ENCODE measurements at places on chromosomes 5 and 9. TPM values are rescaled to one million over a fixed set of nuclear protein-coding genes. Genes with fewer than 3 reads are reported as not detected.

The IL5 gene
- not detected for total RNA-seq

The DRD1 gene
- total RNA-seq = not detected

The SOWAHA gene
- total RNA-seq = not detected

The FREM1 gene
- total RNA-seq = under 0.01 TPM

The MYMK gene
- total RNA-seq = not detected

The BSPRY gene
- not detected for total RNA-seq

The PFN3 gene
- total RNA-seq = not detected

The SPATA31D4 gene
- not detected for total RNA-seq

The PGM5 gene
- total RNA-seq = 48.9 TPM

The N4BP3 gene
- total RNA-seq = 22.2 TPM
